ENCODE measurements at places on chromosomes 4 and X.

DNA sequence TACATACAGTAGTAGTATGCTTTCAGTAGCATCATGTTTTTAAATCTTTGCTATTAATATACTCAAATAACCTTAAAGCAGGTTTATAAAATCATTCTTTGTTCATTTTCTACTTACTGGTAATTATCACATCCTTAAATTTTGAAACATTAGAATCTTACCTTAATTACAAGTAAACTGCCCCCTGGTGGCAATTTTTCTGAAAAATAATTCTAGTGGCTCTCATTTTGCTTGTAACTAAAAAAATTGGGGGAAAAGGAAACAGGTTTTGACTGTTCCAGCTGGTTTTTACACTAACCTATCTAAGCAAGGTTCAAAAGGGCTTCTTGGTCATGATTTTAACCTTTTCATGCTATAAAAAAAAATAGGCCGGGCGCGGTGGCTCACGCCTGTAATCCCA is 18.5 kb upstream of the DCAF4L1 start:
- DNase-seq, result peak; percentile 24

- DNase-seq, result no peak
Measured at GRCh38 chr4:27973700-27974099, 1113.1 kb downstream of the STIM2 start.

DNA sequence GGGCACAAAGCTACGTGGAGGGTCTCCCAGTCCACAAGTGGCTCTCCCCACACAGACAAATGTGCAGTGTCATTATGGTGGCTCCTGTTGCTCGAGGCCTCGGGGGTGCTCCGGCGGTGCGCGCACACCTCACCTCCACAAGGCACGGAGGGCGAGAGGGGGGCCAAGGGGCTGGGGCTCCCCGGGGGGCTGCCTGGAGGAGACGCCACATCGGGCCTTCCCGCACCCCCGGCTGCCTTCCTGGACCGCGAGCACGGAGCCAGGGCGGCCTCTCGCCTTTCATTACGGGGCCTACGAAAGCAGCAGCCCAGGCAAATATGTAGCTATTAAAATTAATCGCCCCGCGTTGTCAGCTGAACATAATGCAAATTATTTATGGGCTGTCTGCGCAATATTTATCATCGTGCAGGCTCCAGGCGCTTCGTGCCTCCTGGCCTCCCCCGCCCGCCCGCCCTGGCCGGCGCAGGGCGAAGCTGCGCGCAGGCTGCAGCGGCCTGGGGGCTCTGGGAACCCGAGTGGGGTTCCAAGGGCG is 70.8 kb upstream of the BCOR start:
- no peak for DNase-seq

DNA sequence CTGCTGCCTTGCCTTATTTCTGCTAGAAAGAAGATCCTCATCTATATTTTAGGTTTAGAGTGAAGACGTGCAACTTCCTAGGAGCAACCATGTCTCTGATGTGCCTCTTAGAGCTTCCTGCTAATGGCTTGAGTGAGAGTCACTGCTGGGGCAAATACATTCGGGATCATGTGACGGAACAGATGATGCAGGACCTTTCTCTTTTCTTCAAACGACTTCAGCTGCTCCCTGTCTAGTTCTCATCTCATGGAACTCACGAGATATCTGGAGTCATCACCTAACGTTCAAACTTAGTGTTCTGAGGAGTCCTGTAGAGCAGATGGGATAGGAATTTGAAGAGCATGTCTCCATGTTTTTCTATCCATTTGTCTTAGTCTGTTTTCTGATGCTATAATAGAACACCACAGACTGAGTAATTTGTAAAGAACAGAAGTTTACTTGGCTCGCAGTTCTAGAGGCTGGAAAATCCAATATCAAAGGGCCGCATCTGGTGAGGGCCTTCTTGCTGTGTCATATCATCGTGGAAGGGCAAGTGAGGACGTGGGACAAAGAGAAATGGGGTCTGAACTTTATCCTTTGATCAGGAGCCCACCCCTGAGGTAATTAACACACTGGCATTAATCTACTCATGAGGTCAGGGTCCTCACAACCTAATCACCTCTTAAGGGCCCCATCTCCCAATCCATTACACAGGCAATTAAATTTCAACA is 43.5 kb upstream of the SCRG1 start:
- DNase-seq, result no peak

- DNase-seq, result no peak
Measured at GRCh38 chrX:48156014-48156413, 25.6 kb downstream of the SPACA5B start.

GRCh38 chr4:129371065-129371464 is 275.1 kb downstream of the C4orf33 start:
- no peak for DNase-seq

DNA sequence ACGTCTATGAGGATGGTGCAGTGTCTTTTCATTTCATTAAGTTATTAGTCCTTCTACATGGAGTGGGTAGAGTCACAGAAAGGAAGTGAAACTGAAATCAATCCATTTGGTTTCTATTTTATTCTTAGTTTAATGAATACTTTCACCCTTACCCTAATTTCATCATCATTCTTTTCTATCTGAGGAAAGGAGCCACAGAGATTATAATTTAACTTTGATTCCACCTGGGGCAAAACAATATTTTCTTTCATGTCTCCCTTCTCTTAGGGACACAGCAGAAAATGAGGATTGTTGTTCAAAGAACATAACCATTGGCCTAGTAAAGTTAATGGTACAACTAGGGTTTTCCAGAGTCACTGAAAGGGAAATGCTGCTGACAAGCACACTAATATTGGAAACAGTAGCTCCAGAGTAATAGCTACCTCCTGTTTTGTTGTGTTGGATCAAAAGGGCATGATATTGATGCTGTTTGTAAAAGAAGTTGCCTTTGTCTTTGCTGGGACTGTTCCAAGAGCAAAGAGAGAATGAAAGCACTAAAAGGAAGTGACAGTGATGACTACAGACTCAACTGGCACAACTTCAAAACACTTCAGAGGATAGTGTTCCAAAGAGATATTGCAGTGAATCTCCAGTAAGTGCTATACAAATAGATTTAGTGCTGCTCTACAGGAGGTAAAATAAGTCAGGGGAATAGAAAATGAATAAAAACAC is 247.1 kb upstream of the PITX2 start:
- DNase-seq, result peak; percentile 31

- peak; percentile 49 for DNase-seq
Measured at GRCh38 chr4:20217521-20217920, 34.2 kb upstream of the SLIT2 start.

GRCh38 chrX:148459343-148459742 is 41.1 kb upstream of the AFF2 start:
- DNase-seq, result no peak

All from EL (cell line).